Esophagus squamous epithelium (tissue), 5 donors: ENCODE measurements at places on chromosomes 6 and 20.

DNA sequence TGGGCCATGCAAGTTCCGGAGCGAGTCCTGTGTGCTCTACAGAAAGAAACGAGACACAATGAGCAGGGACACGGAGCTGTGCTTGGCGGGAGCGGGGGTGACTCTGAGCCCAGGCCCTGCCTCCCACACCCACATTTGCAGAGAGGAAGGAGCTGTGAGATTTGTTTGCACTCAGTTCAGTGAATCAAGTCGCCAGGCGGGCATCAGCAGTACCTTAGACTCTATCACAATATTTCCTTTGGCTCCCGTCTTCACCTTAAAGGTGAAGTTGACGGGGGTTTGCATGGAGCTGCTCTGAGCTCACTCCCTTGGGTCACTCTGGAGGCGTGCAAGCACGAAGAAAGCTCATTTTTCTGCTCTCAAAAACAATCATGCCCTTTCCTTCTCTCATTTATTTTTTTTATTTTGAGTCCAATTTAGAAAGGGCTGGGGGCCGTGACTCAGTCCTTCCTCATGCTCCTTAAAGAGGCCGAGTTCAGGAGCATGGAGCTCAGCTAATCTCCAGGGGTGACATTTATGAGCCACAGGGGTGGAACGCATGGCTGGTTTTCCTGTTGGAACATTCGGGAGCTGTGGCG, 188.2 kb downstream of the NFATC2 start:
- H3K27me3 ChIP-seq: no peaks in the 10 kb centered on the region
- H3K36me3 ChIP-seq: no peaks in the 10 kb centered on the region
- no peak for DNase-seq
- H3K4me1 ChIP-seq: no peaks in the 10 kb centered on the region
- no peak overlapping the region for H3K27ac ChIP-seq

DNA sequence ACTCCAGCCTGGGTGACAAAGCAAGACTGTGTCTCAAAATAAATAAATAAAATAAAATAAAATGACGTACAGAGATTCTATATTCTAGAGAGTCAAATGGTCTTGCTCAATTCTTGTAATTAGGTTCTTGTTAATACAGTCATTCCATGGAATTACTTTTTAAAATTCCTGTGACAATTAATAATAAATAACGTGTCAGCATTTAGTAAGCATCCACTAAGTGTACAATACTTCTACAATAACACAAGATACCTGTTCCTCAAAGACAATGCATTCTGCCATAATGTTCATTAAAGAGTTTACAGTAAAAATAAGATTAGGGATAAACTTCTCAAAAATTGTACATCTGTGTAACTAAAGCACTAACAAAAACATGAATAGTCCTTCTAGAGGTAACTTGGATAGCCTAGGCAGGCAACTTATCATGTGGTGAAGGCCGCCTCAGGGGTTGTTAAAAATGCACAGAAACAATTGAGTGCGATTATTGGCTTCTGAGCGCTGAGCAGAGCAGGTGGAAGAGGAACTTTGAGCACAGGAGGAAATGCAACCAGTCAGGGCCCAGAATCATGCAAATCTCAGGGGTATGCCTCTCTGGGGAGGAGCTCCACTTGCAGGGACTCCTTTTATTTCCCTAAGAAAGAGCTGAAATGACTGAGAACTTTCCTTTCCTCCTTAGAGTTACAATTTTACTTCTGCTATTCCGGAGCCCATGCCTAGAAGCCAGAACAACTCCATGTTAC, 37.1 kb downstream of the QRSL1 start:
- DNase-seq: no peak
- peaks cover 6% of the 10 kb centered on the region for H3K4me1 ChIP-seq
- no peaks in the 10 kb centered on the region for H3K36me3 ChIP-seq
- H3K27me3 ChIP-seq: no peaks in the 10 kb centered on the region
- H3K27ac ChIP-seq: no peak overlapping the region
- H3K4me3 ChIP-seq: no peak overlapping the region

- H3K27me3 ChIP-seq: no peaks in the 10 kb centered on the region
- H3K27ac ChIP-seq: peak overlapping the region; percentile 45
- H3K4me1 ChIP-seq: peaks cover 9% of the 10 kb centered on the region
- DNase-seq: peak; percentile 21
- H3K4me3 ChIP-seq: peak overlapping the region; percentile 42
- no peaks in the 10 kb centered on the region for H3K36me3 ChIP-seq
Observed at GRCh38 chr6:137707590-137708360, 159.3 kb upstream of the TNFAIP3 start.

DNA sequence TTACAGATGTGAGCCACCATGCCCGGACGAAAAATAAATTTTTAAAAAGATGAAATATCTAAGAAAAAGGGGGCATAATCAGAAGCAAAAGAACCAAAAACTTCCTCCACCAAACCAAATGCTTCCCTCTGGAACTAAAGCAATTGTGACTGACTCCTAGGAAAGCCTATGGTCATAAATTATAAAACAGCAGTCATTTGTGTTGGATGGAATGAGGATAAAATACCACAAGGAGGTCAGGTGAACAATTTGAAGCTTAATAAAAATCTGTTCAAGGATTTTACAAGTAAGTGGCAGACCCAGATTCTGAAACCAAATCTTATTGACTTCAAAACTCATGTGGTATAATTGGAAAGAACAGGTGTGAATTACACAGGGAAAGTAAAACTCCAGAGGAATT, 114.5 kb downstream of the KIF13A start:
- H3K27ac ChIP-seq: no peak overlapping the region
- no peaks in the 10 kb centered on the region for H3K27me3 ChIP-seq
- peaks cover 29% of the 10 kb centered on the region for H3K4me1 ChIP-seq
- no peak overlapping the region for H3K4me3 ChIP-seq
- no peaks in the 10 kb centered on the region for H3K36me3 ChIP-seq

GRCh38 chr20:51199920-51200319, 177.0 kb upstream of the KCNG1 start:
- DNase-seq: no peak
- H3K4me1 ChIP-seq: no peaks in the 10 kb centered on the region
- H3K4me3 ChIP-seq: no peak overlapping the region
- no peak overlapping the region for H3K27ac ChIP-seq
